ENCODE measurements at places on chromosomes 16 and 17.
A peak's percentile ranks its signal among the peaks of the same experiment; 100 is the strongest.

GRCh38 chr17:81582341-81582740, 30.2 kb upstream of the FAAP100 start:
- no peak for DNase-seq

- DNase-seq, result no peak
These were observed 384.5 kb upstream of the SALL1 start for GRCh38 chr16:51535591-51535990.

- DNase-seq, result no peak
These were observed 9.8 kb upstream of the CBFB start for GRCh38 chr16:67019171-67019570.

DNA sequence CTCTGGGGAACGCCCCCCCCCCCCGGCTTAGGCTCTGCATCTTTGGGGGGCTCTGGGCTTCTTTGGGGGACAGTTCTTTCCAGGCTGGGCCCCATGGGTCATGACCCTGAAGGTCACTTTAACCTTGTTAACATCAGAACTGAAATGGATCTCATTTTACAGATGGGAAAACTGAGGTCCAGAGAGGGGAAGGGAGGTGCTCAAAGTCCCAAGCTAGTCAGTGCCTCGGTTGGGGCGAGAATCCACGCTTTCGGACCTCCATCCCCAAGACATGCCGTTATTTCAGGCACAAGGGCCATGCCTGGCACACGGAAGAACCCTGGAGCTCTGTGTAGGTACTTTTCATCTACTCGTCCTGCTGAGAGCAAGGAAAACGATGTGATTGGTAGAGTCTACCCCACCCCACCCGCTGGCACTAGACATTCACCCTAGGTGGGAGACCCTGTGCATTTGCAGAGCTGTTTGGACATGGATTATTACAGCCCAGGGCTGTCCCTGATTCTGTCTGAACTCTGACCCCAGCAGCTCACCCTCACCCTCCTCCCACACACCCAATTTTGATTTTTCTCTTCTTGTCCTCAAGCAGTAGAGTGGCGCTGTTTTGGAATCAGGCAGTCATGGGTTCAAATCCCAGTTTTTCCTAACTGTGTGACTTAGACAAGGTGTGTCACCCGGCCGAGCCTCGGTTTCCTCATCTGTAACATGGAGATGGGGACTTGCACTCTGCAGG, 155.1 kb upstream of the CDC42EP4 start:
- DNase-seq, result no peak

- DNase-seq, result no peak
These were observed 1.5 kb downstream of the SNX29 start for GRCh38 chr16:11978080-11978479.

DNA sequence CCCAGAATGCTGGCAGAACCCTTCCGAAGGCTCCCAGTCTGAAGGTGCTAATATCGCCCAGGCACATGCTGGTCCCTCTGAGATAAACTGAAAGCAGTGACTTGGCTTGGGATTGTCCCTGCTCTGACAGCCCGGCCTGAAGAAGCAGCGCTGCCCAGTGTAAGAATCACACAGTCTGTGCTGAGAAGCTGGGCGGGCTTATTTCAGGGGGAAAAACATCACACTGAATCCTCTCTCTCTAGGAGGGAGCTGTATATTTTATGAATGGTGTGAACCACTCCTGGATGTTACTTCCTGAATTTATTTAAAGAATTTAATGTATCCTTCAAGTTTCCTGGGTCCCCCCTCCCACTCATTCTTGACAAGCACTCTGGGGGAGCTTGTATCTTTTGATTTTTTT, 36.3 kb downstream of the GAS7 start:
- DNase-seq, result no peak

- no peak for DNase-seq
These were observed 12.0 kb upstream of the TNRC6A start for GRCh38 chr16:24717411-24717810.

GRCh38 chr16:2734844-2735515, 15.0 kb upstream of the PRSS27 start:
- DNase-seq, result no peak

GRCh38 chr17:63609816-63610573, 9.3 kb downstream of the TACO1 start:
- peak; percentile 33 for DNase-seq

DNA sequence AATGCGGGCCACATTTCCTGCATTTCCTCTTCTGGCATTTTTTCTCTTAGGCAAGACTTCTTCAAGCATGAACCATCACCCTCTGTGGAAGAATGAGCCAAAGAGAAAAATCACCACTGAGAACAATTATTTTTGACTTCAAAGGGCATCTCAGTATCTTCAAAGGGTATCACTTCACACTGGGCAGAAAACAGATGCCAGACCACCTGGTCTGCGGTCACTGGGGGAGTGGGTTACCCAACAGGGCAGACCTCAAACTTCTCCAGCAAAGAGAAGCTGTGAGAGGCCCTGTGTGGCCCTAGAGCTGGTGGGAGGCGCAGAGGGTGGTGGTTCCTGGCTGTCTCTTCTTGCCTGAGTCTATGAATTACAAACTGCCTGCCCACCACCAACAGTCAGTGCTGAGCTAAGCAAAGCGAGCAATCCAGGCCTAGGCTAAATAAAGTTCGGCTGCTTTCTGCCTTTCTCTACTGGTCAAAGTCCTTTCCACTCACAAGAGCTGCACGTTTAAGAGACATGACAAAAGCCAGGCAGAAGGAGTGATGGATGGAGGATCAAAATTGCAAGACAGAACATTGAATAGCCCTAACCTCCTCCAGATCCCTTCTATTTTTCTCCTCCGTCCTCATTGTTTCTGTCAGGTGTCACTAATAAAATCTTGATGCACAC, 602.7 kb upstream of the CDH5 start:
- DNase-seq, result no peak

- DNase-seq, result no peak
These were observed 3.6 kb upstream of the C16orf96 start for GRCh38 chr16:4552541-4552940.

- no peak for DNase-seq
These were observed 28.9 kb upstream of the GNA13 start for GRCh38 chr17:65085397-65085796.

- peak; percentile 37 for DNase-seq
These were observed 193.6 kb downstream of the PARN start for GRCh38 chr16:14436401-14436955.

Measured in CD4-positive, alpha-beta T cell treated with Interleukin-6 for 4 hours (primary cell).